ENCODE measurements at places on chromosomes 16 and 17.

GRCh38 chr17:65261682-65262636 is 124.8 kb downstream of the RGS9 start:
- no peak for DNase-seq

- DNase-seq = no peak
Measured at GRCh38 chr16:20611350-20611902, 35.3 kb upstream of the ACSM2B start.

GRCh38 chr16:27355610-27356009 is 41.8 kb downstream of the IL4R start:
- DNase-seq = no peak

GRCh38 chr17:79839356-79840268 is at the start of gene CBX4:
TSS of gene CBX4 (minus strand) at chr17:79839440. CDS start at chr17:79839251, 189 bp downstream.
- DNase-seq = peak; percentile 69

GRCh38 chr16:143047-143446 is 4.6 kb upstream of the NPRL3 start:
- DNase-seq = no peak

DNA sequence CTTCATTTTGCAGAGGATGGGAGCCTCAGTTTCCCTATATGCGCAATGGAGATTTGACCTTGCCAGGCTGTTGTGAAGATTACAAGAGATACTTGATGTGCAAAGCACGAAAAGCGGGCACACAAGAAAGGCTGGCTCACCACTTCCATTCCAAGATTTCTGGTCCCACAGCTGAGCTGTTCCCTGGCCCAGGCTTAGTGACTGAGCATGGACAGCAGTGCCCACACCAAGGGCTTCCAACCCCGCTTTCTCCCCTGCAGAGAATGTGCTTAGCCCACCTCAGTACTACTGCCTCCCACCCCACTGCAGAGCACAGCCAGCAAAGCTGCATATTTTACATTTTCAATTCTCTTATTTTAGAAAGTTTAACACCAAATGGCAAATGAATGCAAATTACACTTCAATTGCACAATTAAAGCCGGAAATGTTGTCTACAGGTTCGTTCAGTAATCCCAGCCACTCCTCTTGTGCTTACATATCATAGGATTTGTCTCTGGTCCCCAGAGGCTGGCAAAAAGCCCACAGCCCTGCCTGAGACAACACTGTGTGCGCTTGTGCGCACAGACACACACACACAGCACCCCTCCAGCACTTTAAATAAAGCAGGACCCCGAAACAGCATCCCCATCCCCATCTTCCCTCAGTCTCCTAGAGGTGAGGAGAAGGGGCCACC is 51.8 kb downstream of the VAC14 start:
- DNase-seq = no peak

GRCh38 chr16:3578121-3578520 is 918 bp upstream of the NLRC3 start:
- DNase-seq = peak; percentile 19

DNA sequence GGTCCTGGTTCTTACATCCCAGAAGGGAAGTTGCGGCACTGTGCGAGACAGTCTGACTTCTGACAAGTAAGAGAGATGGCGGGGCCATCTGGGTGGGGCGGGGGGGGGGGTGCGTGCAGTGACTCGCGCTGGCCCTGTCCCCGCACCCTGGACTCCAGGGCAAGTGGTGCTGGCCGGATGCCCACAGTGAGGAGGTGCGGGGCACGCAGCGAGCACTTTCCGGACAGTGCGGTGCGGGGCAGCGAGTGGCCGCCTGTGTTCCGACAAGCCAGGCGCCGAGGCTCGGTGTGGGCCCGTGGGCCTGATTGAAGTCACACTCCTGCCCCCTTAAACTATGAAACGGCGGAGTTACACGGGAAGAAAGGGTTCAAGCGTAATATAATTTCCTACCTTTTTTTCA is 106.4 kb downstream of the BANP start:
- DNase-seq = no peak

DNA sequence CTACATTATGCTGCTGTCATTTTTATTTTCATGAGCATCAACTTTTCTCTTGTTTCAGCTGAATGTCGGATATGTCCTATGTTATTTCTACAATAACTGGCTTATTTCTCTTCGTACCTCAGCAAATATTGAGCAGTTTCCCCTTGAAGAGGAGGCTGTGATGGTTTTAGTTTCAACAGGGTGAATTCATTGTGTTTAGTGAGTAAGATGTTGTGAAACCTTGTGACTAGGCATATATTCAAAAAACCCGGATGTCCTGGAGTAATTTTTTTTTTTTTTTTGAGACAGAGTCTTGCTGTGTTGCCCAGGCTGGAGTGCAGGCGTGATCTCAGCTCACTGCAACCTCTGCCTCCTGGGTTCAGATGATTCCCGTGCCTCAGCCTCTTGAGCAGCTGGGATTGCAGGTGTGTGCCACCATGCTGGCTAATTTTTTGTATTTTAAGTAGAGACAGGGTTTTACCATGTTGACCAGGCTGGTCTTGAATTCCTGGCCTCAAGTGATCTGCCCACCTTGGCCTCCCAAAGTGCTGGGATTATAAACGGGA is 11.1 kb downstream of the CPD start:
- no peak for DNase-seq

- no peak for DNase-seq
Measured at GRCh38 chr16:88616320-88616719, 22.1 kb upstream of the IL17C start.

All from activated CD8-positive, alpha-beta memory T cell treated with anti-CD3 and anti-CD28 coated beads for 1 hour (primary cell).